ENCODE measurements at places on chromosomes 1 and 21.
A peak's percentile ranks its signal among the peaks of the same experiment; 100 is the strongest.

DNA sequence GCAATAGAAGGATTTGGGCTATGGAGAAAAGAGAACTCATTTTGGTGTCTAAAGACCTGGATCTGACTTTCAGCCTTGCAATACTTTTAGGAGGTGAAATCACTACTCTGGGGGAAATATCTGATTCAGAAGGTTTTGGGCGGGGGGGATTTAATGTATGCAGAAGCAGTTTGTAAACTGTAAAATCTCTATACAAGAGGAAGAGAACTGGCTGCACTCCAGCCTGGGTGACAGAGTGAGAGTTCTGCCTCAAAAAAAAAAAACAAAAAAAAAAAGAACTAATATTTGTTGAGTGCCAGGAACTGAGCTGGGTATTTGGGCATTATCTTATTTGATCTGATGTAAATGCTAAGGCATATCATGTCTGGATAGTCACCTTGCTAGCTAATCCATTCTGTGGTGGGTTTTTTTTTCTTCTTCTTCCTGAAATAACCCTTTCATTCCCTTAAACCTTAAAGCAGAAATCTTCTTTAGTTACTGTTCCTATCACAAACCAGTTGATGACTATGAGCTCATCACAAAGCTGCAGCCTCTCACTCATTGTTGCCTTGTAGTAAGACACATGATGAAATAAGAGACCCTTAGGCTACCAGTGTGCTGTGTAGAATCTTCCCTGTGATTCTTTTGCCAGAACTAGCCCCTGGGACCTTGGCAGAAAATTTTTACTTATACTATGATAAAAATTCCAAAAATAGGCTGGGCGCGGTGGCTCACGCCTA lies 35.6 kb upstream of the SLC16A1 start:
- no peak for DNase-seq

GRCh38 chr1:51203874-51204245 lies 32.2 kb upstream of the RNF11 start:
- DNase-seq = no peak

DNA sequence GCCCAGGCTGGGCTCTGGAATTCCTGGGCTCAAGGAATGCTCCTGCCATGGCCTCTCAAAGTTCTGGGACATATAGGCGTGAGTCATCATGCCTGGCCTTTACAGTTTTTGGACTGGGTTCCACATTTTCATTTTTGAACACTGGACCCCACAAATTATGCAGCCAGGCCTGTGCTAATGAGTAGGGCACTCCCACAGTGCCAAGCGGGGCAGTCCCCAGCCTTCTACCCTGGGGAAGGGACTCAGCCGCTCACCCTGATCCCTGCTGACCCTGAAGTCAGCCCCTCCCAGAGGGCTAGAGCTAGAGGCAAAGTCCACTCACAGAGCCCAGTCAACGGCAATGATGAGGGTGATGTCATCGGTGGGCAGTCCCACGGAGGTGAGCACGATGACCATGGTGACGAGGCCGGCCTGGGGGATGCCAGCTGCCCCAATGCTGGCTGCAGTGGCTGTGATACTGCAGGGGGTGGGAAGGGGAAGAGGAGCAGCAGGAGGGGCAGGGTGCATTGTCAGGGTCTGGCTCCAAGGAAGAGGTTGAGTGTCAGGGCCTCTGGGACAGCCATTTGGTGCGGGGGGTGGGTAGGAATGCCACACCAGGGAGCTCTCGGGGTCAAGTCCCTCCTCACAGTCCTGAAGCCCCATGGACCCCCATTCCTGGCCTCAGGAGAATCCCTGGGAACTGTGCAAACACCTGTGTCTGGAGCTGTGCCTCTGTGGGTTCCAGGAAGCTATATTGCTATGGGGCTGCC lies 27.6 kb downstream of the PODN start:
- DNase-seq = peak; percentile 56

DNA sequence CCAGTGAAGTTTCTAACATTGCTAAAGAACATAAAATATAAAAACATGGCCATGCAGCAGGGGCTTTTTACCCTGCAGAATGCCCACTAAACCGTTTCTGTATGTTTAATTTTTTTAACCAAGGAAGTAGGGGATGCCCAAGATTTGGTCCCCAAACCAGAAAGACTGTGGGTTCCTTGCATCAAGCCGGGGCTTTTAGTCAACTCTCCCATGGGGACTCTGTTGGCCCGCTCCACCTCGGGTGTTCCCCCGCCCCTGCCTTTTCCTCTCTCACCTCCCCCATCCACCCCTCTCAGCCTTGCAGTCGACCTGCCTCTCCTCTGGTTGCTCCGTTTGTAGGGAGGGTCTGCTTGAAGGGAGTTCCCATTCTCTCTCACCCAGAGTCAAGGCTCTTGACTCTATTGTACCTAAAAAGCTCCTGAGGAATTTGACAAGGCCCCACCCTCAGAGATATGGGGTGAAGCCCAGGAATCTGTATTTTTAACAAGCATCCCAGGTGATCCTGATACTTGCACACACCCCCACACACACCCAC lies 117.5 kb downstream of the TOMM20 start:
- DNase-seq = no peak

DNA sequence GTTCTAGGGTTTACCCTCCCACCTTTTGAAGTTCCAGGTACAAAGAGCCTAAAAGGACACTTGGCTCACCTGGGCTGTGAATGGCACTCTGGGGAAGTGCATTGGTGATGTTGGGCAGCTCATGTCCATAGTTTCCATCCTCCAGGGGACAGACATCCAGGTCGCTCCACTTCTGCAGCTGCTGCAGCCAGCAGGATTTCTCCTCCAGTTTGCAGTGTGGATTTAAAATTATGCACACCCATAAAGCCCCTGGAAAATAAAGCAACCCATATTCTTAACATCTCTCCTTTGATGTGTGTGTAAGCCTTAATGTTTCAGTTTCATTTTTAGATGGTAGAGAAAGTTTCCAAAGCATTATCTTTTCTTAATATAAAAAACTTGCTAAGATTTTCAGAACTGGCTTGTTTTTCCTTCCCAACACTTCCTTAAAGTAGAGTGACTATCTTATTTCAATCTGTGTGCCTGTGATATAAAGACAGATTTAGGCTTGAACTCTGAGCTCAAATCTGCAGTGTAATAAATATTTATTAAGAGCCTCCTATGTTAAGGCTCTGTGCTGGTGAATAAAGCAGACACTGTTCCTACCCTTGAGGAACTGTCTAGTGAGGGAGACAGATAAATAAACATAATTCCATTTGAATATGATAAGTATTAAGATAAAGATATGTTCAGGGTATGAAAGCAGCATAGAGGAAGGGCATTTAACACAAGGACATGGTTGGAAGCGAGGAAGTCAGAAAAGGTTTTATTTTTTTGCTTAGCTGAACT lies 39.1 kb downstream of the UROD start:
- DNase-seq = no peak

DNA sequence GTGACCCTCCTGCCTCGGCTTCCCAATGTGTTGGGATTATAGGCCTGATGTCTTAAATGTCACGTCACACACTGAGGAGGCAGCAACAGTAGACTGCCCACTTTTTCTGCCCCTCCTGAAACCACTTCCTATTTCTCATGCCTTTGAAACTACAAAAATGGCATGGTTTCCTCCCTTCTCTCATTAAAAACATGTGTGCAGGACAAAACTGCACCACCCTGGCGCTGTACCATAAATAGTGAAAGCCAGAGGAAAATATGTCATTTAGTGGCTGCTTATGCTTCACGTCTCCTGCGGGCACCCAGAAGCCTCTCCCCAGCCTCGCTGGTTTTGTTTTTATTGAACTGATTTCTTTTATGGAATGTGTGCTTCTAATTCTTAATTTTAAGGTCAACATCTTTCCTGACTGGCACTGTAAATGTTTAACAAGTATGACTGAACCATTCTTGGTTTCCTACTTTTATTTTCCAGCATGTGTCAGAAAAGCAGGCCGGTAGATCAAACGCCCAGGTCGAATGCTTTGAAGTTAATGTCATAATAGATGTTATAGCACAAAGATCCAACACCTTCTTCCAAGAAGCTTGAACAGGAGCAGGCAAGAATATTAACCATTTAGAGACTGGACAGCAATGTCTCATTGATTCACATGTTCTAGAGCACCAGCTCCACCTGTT lies 59.6 kb upstream of the C1orf87 start:
- DNase-seq = peak; percentile 94

DNA sequence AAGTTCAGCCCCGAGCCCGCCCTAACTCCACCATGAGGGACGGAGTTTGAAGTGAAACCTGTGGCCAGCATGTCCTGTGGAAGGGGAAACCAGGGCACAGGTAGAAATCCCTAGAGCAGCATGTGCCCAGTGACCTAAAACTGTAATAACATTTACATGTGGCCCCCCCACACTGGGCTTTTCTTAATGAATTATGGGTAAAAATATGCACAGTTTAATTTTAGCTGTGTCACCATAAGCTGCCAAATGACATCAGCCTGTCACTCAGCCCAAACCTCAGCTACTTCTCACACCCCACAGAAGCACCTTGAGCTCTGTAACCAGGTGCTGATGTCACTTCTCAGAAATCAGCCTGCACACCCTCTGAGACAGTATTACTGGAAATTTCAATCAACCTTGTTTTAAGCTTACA lies 50.0 kb upstream of the SLC19A1 start:
- DNase-seq = peak; percentile 10

DNA sequence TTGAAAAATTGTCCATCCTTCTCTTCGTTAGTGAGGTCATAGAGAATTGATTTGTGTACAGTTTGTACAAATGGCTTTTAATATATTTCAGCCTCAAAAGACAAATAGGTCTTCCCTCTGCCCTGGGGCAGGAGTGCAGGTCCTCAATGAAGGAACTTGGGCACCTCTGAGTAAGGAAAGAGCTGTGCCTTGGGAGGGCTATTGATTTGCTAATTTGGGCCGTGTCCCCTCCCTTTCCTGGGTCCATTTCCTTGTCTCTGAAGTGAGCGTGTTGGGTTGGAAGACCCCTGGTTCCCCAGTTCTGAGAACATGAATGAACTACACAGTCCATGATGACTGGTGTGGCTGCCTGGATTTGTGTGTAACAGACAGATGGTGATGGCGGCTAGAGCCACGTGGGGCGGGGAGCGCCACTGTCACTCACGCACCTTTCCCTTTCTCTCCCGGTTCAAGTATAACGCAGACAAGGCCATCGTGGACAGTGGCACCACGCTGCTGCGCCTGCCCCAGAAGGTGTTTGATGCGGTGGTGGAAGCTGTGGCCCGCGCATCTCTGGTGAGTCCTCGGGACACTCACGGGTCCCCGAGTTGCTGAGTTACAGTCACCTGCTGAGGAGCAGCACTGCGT lies 71.0 kb upstream of the FAM3B start:
- no peak for DNase-seq

Data from fibroblast of the aortic adventitia (primary cell).